ENCODE measurements at places on chromosomes 16 and 17.

GRCh38 chr17:45300060-45300751 lies 16.6 kb downstream of the MAP3K14 start:
- no peak for DNase-seq

- no peak for DNase-seq
These were observed 393.2 kb downstream of the PMP22 start for GRCh38 chr17:14871921-14872320.

DNA sequence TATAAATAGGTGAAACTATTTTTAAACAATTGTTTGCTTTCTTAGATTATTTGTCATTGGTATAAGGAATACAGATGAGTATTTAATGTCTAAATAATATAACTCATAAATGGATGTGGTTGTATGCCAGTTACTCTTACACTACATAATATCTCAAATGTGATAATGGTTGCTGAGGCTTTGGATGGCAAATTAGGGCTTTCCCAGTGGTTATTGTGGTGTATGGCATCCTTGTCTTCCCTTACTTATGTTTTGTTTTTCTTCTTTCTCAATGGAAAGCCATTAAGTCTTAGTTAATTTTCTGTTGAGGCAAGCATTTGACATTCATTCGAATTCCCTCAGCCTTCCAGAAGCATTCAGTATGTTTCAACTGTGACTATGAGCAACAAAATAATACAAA lies 10.5 kb downstream of the OMG start:
- no peak for DNase-seq

DNA sequence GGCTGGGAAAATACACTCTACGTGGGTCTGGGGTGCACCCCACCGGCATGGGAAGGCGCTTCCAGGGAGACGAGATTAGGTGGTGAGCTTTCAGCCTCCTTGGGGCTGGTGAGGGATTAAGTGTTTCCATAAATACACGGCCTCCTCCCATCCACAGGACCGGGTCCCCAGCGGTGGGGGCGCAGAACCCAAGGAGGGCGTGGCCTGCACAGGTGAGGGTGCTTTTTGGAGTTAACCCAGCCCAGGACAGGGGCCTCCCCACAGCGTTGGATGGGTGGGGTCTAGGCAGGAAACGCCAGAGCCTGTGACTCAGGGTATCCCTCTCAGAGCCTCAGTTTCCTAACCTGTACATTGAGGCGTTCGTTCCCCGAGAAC lies 1.1 kb downstream of the C16orf74 start:
- no peak for DNase-seq

- DNase-seq = no peak
These were observed 255.6 kb downstream of the HS3ST3A1 start for GRCh38 chr17:13346081-13346533.

GRCh38 chr16:24986512-24987303 lies 28.5 kb downstream of the ARHGAP17 start:
- DNase-seq = no peak

DNA sequence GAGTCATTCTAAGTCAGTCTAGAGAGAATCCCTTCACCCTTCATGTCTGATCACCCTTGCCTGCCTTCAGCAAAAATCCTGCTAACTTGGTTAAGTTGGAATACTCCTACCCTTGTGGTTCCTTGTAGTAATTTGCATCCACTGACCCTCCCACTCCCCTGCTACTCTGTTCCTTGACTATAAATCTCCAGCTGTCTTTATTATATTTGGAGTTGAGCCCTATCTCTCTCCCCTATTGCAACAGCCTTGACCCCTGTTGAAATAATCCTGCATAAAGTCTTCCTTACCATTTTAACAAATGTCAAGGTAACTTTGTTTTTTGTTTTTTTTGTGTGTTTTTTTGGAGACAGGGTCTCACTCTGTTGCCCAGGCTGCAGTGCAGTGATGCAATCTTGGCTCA lies 590.1 kb downstream of the WWOX start:
- no peak for DNase-seq

GRCh38 chr17:53101706-53102105 lies 721.0 kb upstream of the KIF2B start:
- DNase-seq = no peak

DNA sequence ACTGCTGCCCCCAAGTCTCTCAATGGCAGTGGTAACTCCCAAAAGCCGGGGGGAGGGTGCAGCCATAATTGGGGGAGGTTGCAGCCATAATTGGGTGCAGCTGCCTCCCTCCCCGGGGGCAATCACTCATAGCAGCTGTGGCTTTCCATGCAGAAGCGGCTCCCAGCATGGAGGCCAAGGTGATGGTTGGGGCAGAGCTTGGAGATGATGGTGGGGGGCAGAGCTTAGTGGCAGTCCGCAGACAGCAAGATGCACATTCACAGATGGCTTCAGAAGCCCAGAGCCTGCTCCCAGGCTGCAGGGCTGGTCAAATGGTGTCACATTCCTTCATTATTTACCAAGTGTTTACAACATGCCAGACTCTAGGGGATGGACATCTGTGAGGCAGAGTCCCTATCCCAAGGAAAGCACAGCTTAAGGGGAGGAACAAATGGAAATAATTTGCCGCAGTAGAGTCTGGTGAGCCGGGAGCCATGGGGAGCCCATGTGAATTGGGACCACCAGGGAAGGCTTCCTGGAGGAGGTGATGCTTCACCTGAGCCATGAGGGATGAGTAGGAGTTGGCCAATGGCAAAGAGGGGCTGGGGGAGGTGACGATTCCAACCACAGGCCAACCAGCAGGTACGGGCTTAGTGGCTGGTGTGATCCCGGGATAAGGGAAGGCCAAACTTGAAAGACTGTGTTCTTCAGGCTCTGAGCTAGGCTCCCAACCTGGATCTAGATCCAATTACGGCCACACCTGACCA lies 8.1 kb downstream of the DOC2B start:
- DNase-seq = no peak

DNA sequence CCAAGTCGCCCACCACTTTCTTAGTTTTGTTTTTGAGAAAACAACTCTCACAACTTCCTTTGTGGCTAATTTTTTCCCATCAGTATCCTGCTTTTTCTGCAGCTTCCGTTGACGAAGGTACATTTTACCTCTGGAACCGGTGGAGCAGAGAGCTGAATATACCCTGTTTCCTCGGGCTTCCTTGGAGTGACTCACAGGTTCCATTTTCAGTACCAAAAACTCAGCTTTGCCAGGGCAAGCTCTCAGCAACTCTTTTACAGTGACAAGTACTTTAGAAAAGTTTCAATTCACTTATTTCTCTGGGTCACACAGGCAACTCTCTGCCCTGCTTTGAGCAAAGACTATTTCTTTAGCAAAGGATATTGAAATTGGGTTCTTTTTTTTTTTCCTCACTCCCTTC lies 318.9 kb downstream of the SNX29 start:
- DNase-seq = no peak

GRCh38 chr16:47363761-47364160 lies 97.1 kb downstream of the ITFG1 start:
- DNase-seq = no peak

GRCh38 chr17:63696381-63696961 lies 3.5 kb downstream of the LIMD2 start:
- peak; percentile 88 for DNase-seq

DNA sequence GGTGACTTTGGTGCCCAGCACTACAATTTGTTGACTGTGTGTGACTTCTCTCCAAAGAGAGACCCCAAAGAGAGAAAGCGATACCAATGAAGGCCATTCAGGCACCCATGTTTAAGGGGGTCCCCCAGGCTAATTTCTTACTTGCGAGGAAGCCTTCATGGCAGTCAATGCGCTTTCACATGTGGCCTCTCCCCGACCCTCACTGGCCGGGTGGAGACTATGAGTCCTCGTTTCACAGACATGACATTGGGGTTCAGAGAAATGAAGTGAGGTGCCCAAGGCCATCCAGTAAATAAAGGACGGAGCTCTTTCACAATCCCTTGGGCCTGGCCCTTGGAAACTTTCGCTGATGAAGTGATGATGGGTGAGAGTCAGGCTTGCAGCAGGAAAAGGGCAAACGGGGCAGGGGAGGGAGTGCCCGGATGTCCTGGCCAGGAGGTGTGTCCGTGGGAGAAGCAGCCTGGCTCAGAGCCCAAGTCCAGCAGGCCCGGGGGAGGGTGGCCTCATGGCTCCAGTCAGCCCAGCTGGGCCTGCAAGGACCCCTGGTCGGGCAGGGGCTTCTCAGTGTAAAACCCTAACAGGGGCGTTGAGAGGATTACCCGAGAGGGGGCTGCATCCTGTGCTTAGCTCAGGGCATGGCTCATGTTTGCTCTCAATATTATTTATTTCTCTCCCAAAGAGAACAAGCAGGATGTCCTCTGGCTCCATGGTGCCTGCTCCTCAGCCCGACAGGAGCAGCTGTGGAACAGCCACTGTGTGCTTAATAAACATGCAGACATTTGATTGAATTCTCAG lies 14.7 kb downstream of the TBX2 start:
- no peak for DNase-seq

DNA sequence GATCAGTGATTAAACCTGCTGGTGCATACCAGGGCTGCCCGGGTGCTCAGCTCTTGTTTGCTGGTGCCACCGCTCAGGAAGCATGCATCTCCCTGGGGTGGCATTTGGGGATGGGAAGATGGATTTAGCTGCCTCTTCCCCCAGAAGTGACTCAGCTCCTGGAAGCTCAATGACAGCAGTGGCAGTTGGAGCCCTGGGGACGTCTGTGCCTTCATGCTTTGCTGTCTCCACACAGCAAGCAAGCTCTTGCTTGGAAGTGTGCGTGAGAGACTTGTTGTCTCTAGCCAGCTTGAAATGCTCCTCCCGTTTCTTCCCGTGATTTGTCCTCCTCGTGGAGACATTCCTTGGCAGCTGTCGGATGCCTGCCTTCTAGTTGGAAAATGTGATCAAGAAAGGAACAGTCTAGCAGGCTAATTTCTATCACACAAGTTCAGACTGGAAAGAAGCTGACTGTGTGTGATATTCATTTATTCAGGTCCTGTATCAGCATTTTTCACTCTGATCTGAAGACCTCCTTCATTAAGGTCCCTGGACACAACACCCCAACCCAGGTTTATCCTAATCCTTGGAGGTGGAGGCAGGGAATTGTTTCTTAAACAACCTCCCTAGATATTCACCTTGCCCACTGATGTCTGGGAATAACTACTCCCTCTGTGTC lies 73.0 kb downstream of the BMERB1 start:
- DNase-seq = no peak

- no peak for DNase-seq
These were observed 1.4 kb upstream of the ABCC1 start for GRCh38 chr16:15947983-15948509.

GRCh38 chr17:4248504-4249277 lies 15.1 kb downstream of the ANKFY1 start:
- no peak for DNase-seq

DNA sequence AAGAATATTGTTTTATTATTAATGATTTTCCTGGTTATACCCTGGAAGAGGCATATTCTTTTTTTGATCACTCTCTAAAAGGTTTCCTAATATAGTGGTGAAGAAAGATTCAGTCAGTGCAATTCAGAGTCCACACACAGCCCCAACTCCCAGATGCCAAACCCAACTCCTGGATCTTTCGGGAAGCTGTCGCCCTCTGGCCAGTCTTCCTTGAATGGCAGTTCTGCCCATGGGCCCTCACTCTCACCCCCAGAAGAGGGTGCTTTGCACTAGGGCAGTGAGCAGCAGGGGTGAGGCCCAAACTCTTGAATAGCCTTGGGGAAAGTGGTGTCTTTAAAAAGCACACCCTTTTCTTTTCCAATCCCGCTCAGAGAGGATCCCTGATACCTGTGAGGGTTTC lies 11.0 kb downstream of the KRT32 start:
- DNase-seq = no peak

- DNase-seq = no peak
These were observed 97.0 kb downstream of the MAF start for GRCh38 chr16:79503511-79503910.

DNA sequence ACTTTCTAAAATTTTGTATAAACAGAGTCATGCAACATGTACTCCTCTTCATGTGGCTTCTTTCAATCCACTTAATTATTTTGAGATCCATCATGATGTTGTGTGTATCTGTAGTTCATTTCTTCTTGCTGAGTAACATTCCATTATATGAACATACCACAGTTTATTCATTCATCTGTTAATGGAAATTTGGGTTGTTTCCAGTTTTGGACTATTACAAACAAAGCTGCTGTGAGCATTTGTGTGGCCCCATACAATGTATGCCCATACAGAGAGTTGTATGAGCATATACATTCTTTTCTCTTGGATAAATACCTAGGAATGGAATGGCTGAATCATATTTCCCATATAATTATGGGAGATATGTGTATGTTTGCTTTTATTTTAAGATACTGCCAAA lies 85.6 kb downstream of the CLEC16A start:
- DNase-seq = no peak

GRCh38 chr17:55742272-55743102 lies 8.4 kb upstream of the PCTP start:
- no peak for DNase-seq

GRCh38 chr17:17942846-17943245 lies 29.4 kb downstream of the TOM1L2 start:
- no peak for DNase-seq

DNA sequence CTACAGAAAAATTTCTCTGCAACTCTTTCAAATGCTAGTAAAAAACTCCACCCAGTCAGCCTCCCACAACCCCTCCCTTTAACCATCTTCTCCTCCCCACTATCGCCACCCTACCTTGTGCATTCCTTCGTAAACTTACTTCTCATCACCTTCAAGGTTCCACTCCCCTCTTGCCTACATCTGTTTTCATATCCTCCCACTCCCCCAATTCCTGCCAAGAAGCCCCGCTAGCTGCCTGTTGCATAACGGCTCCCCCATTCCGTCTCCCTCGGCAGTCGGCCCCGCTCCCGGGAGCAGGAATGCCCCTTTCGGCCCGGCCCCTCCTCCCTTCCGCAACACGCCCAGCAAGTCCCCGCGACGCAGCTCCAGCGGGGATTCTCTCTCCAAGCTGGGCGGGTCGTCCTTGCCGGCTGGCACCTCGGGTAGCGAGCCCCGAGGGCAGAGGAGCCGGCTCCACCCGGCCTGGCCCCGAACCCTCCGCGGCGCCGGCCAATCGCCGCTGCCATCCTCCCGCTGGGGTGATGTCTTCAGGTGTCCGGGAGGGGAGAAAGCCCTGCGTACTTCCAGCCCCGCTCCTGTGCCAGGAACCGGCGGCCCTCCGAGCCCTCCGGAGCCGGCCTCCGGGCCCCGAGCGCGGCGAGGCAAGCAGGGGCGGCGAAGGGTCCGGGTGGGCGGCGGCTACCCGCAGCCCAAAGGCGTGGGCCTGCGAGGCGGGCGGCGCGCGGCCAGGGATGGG lies 1.5 kb downstream of the PHLPP2 start:
- DNase-seq = peak; percentile 91

Data from spleen (tissue), 13 donors.